ENCODE measurements at places on chromosomes 16 and 17.

DNA sequence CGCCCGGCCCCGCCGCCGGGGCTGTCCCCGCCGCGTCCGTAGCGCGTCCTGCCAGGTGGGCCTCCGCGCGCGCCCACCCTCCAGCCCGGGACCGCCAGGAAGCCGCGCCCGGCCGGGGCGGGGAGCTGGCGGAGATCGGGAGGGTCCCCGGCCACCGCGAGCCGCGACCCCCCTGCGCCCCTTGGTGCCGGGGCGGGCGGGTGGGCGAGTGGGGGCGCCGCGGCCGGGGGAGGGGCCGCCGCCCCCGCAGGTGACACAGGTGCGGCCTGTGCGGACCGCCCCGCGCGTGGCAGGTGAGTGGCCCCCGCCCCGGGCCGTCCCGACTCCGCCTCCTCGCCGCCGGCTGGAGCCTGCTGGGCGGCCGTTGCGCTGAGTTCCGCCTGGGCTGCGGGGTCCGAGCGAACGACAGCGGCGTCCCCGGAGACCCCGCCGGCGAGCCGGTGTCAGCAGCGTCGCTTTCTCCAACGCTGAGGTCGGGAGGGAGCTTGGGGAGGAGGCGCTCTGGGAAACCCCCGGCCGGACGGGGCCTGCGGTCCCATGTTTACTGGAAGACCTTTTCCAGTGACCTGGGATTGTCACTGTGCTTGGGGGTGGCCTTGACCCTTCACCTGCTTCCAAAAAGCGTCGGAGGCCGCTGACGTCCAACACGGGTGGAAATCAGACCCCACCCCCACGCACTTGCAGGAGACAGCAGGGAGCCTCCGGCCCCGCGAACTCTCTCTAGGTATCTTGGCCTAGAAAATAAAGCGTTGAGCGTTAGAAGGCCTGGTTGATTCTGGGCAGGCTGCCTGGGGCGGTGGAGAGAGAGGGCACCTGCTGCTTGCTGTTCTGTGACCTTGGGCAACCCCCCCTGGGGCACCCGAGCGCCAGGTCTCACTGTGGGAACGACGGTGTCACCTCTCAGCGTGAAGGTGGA is 542 bp downstream of the KLHL36 start:
- DNase-seq: peak; percentile 28

- DNase-seq: no peak
Observed at GRCh38 chr17:9350080-9350479, 225.5 kb downstream of the STX8 start.

DNA sequence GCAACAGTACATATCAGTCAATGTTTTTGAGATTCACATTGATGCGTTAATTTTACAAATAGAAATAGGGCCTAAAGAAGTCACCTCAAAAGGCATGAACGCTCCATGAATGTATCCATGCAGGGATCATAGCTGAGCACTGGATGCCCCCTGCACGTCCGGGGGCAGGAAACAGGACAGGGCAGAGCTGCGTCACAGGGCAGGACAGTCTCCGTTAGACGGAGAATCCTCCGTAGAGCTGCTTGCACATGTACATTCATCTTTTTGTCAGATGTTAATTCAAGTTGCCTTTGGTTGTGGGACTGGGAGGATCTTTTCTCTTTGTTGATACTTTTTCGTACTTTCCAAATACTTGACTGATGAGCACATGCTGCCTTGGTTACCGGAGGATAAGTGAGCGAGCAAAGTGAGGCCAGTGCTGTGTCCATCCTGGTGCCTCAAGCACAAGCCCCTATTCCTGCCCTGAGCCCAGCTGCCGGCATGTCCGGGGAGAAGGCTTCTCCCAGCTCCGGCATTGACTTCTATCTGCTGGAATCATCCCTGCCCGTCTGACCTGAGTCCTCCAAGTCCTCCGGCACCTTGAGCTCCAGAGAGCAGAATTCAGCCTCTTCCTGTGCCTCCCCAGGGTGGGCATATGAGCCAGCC is 15.0 kb downstream of the GAA start:
- no peak for DNase-seq

DNA sequence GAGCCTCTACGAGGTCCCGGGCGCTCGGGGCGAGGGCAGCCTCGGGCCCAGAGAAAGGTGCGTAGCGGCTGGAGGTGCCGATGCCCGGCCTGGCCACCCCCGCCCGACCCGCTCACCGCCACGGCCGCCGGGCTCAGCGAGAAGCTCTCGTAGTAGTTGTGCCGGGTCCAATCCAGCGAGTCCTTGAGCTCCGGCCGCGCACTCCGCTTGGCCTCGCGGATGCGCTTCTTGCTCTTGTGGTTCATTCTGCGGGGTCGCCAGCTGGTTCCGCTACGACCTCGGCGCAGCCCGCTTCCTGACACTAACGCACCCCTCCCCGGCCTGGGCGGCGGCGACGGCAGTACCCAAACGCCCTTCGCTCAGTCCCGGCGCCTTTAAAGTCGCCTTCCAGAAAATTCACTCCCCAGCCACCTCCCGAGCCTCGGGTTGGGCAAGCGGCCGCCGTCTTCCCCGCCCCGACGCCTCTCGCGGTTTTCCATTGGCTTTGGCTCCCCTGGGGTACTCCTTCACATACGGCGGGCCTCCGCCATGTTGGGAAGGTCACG is at the start of gene JMJD6:
Gene JMJD6 (minus strand): TSS at position 376 of the 545 bp plus-strand sequence. CDS start 131 bp downstream, at position 245.
- peak; percentile 98 for DNase-seq

Measured in CD4-positive, alpha-beta T cell treated with Interleukin-4 for 4 hours (primary cell).